CD4-positive, alpha-beta T cell treated with Interleukin-6 for 4 hours (primary cell): ENCODE measurements at places on chromosomes 7 and 10.

DNA sequence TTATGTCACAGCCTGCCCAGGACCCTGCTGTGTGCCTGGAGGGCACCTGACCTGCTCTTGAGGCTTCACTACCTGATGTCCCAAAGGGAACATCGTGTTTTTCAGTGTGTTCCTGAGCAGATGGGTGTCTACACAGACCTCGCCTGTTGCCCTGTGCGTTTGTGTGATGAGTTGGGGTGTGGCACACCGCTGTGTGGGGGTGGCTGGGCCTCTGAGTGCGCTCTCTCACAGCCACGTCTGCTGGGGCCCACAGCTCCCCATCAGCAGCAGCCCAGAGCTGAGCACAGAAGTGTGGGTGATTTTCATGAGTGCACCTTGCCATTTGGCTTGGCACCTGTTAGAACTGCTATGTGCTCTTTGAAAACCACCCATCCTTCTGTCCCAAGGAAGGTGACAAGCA lies 121.5 kb downstream of the NKX6-2 start:
- DNase-seq = no peak

GRCh38 chr7:149199234-149199995 lies 4.1 kb downstream of the ZNF282 start:
- no peak for DNase-seq

DNA sequence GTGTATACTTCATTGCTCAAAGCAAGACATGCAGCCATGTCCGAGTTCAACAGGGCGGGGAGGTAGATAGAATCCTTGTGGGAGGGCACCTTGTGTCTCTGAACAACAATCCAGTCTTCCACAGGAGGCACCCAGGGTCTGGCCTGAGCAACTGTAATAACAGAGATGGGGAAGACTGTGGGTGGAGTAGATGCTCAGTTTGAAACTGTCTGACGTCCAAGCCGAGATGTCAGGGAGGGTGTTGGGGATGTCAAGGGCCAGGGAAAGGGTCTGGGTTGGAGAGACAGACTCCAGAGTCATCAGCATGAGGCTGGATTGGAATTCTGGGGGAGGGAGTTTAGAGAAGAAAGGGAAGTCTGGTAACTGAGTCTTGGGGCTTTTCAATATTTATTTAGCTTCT lies 88.0 kb downstream of the FANK1 start:
- DNase-seq = no peak

- DNase-seq = peak; percentile 40
Measured at GRCh38 chr7:33062023-33062781, at the start of gene NT5C3A. Gene NT5C3A (minus strand): TSS chr7:33062776. CDS start chr7:33062705, 71 bp downstream.

DNA sequence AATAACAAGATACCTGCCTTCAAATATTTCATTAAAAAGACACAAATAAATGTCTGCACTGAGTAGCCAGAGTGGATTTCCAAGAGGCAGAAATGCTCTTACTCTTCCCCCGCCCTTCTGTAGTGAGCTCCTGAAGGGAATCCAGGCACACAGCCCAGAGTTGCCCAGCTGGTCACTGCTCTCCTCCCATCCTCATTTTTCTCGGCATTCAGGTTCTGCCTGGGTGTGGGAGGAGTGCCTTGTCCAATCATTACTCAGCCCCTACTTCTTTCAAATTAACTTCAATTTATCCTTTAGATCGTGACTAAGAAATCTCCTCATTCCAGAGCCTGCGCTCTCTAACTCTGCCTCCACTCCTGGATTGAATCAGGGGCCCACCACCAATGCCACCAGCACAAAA lies 12.2 kb downstream of the CCDC6 start:
- no peak for DNase-seq

DNA sequence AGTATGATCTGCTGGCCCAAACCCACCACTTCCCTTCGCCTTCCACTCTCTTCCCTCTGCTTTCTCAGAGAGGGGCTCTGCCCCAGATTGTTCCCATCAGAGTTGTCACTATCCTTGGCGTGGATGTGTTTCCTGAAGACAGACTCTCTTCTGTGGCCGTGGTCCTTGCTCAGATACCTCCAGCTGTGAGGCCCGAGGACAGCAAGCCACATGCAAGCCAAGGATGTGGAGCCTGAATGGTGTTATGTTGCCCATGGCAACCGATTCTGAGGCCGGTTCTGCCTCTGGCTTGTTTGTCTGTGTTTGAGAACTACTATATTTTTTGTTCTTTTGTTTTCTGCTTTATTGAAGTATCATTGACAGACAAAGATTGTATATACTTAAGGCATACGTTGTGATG lies 247.4 kb upstream of the PODXL start:
- DNase-seq = no peak

- DNase-seq = no peak
Measured at GRCh38 chr10:97076781-97077180, 109.0 kb downstream of the SLIT1 start.

DNA sequence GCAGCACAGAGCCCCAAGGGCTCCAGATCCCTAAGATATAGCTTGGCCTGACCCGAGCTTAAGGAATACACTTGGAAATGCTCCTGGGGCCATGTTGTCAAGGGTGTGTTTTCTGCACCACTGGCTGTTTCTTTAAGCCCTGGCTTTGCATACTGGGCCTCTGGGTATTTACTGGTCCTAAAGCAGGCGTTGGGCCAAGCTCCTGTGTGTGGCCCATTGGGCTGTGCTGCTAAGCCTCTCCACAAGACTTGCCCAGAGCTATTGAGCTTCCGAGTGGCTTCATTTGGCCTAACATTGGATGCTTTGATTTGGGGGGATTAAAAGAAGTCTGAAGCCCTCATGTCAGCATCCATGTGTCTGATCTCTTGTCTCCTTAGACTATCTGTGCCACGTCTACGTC lies 5.2 kb downstream of the YKT6 start:
- no peak for DNase-seq

DNA sequence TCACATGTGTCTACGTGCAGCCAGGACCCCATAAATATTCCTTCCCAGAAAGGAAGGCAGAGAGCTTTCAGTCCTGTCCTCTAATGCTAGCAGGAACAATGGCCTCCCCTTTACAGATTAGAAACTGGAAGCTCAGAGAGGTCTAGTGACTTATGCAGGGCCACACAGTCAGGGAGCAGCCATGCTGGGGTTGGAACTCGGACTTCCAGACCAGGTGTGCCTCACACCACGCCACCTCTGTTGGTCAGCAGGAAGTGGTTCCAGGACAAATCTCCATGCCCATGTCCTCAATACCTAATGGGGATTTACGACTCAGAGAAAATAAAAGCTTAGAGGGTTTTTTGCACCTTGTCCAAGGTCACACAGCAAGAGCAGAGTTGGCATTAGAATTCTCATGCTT lies 378.9 kb downstream of the RPS24 start:
- no peak for DNase-seq

DNA sequence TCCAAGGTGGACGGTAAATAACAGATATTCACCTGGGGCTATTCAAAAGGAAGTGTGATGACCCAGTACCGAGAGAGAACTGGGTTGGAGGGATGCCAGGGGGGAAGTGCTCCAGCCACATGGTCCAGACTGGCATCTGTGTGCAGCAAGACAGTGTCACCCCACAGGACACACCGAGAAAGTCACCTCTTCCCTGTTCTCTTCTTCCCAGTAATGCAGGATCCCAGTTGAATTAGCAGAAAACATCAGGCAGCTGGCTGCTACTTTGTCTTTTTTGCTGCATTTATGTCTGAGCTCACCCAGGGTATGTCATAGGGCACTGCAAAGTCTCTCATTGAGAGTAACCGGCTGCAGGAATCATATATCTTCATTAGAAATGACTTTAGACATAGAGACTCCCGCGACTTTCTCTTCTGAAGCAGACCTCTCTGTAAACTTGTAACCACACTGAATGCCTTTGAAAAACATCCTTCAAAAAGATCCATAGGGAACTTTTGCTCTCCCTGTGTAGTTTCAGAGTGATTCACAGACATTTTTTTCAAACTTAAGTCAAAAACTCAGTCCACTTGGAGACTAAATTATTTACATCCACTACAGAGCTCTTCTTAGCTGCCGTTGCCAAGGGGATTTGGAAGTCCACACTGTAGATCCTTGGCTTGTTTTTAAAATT lies 609.0 kb upstream of the DPP6 start:
- DNase-seq = no peak

DNA sequence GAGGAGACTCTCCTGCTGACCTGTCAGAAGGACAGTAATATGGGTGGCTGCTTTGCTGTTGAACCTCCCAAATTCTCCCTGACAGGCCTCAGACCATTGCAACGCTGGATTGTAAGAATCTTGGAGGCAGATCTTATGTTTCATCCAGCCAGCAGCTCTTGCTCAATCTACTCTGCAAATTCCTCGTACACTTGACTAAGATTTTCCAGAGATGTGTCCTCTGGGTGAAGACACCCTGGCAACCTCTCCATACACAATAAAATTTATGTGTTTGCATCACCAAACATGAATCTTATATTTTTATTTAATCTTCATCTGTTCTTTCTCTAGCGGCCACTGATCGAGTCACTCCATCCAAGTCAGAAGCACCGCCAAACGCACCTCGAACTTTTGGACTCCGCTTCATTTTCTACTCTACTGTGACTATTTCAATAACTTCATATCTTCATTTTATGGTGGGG lies 623.1 kb downstream of the ACTR3B start:
- DNase-seq = no peak

GRCh38 chr10:129096065-129096984 lies 370.7 kb upstream of the MGMT start:
- no peak for DNase-seq

GRCh38 chr7:142618655-142619351 lies 130.5 kb upstream of the PRSS1 start:
- DNase-seq = peak; percentile 12

- DNase-seq = no peak
Measured at GRCh38 chr10:104641187-104641936, at the start of gene SORCS3. Gene SORCS3 (plus strand): TSS chr10:104641290.

DNA sequence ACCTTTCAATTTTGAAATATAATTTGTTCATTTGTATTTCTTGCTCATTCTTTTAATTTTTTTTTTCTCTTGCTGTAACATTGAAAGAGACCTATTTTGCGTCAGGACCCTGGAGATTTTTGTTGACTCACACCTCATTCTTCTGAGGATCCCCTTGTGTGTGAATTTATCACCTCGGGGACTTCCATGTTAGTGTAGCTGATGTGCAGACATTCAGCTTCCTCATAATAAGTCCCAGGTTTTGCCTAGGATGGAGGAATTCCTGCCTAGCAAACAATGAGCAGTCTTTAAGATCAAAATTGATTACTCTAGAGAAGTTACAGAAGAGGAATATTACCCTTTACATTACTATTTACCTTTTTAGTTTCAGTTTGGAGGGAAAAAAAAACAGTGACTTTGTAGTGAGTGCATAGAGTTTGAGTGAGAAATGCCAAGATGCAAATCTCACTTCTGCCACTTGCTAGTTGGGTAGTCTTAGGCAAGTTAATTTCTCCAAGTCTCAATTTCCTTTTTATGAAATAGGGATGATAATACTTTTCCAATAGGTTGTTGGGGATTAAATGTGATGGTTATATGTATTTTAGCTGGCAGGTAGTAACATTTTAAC lies 14.3 kb downstream of the TES start:
- DNase-seq = no peak

DNA sequence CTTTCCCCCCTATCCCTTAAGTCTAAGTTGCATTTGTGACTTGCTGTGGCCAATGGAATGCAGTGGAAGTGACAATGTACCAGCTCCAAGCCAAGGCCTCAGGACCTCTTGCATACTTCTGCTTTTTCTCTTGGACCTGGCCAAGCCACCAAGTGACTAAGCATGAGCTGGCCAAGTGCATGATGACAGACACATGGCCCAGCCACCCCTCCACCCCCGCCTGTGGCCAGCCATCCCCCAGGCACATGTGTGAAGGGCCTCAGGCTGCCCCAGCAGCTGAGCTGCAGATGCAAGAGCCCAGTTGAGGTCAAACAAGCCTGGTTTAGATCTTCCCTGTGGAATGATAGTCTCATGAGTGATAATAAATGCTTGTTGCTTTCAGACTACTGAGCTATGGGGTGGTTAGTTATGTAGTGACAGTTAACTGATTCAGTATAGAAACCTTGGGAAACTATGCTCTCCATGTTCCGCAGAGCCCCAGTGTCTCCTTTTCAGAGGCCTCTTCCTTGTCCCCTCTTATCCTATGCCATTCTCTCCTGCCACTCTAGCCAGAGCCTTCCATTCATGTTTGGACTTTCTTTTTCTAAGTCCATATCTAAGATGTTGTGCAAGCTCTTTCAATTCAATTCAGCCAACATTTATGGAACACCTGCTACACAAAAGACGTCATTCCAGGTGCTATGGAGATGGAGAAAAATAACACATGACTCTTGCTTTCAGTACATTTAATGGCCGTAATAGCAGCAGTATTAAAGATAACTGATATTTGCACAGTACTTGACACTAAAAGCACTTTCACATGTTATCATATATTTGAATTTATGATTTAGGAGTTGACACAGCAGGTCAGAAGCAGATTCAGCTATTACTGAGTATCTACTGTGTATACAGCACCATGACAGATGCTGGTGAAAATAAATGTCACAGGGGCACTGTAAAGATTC lies 55.5 kb upstream of the LOXL4 start:
- no peak for DNase-seq

DNA sequence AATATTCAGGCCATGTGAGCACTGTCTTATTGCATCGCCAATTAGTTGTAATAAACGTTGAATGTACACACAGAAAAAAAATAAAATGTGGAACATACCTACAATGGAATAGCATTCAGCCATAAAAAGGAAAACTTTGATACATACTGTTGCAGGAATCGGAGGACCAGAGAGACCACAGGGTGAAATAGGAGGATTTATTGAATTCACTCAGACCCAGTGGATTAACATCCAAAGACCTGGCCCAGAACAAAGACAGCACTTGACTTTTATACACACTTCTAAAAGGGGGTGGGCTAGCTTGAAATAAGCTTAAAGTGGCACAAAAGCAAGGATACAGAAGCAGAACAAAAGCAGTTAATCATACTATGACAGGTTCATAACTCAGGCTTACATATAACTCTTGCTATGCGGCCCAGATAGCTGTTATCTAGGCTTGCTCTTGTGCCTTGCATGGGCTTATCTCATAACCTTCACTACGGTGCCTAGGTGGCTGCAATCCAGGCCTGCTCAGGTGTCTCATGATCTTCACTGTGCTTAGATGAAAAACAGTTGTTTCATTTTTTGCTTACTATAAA lies 292.2 kb upstream of the TAC1 start:
- no peak for DNase-seq

DNA sequence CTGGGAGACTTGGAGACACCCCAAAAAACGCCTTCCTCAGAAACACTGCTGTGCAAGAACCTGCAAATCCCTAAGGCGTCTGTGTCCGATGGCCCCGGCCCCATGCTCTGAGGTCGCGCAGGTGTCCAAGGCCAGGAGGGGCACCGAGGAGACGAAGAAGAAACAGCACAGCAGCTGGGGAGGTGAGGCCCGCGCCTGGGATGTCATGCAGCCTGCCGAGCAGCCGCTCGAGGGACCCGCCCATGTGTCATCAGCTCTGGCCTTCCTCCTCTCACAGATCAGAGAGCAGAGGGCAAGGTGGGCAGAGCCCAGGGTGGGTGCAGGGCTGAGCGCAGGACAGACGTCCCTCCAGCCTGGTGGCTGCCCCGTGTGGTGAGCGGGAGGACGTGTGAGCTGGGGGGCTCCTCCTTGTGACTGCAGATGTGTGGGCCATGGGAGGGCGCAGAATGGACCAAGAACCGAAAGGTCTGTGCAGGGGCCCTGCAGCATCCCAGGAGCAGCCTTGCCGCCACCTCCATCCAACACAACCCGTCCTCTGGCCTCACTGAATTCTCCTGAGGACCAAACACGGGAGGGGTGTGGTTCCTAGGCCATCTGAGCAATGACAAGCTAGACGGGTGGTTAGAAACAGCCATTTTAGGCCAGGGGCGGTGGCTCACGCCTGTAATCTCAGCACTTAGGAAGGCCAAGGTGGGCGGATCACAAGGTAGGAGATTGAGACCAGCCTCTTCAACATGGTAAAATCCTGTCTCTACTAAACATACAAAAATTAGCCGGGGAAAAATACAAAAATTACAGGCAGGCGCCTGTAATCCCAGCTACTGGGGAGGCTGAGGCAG lies 13.1 kb upstream of the GPER1 start:
- DNase-seq = no peak
